ENCODE measurements at places on chromosomes 12 and 14. TPM values are rescaled to one million over a fixed set of nuclear protein-coding genes. Genes with fewer than 3 reads are reported as not detected.

LTBP2 gene
- 0.69 TPM for total RNA-seq

PPP4R3A gene
- total RNA-seq: 28.6 TPM

OR4E2 gene
- total RNA-seq: not detected

R3HDM2 gene
- total RNA-seq: 33.1 TPM

SLC7A8 gene
- total RNA-seq: 24.1 TPM

GPR135 gene
- total RNA-seq: 3.6 TPM

GYS2 gene
- total RNA-seq: not detected

VRK1 gene
- total RNA-seq: 53.7 TPM

IRAK4 gene
- 31.8 TPM for total RNA-seq

TAS2R7 gene
- total RNA-seq: not detected

NABP2 gene
- 53.2 TPM for total RNA-seq

TMEM253 gene
- total RNA-seq: not detected

CRACR2A gene
- 2.2 TPM for total RNA-seq

MANSC4 gene
- not detected for total RNA-seq

HOTAIR gene
- not detected for total RNA-seq

FSCB gene
- total RNA-seq: under 0.01 TPM

DPF3 gene
- 1.1 TPM for total RNA-seq

BTG1 gene
- total RNA-seq: 25.1 TPM

PIWIL1 gene
- total RNA-seq: not detected

Data from melanocyte of skin (primary cell).